Activated T-helper 1 cell treated with anti-CD3 and anti-CD28 coated beads, Interleukin-12 subunit alpha, Interleukin-12 subunit beta, Interleukin-2, Interleukin-4 antibody, amounts not matched to agents 30 ng/mL and 10 ng/mL and 1 ng/mL, durations not matched to agents 14 hours and 24 hours and 36 hours (primary cell): ENCODE measurements at places on chromosomes 16 and 17. TPM values are rescaled to one million over a fixed set of nuclear protein-coding genes. Genes with fewer than 3 reads are reported as not detected.

DNA sequence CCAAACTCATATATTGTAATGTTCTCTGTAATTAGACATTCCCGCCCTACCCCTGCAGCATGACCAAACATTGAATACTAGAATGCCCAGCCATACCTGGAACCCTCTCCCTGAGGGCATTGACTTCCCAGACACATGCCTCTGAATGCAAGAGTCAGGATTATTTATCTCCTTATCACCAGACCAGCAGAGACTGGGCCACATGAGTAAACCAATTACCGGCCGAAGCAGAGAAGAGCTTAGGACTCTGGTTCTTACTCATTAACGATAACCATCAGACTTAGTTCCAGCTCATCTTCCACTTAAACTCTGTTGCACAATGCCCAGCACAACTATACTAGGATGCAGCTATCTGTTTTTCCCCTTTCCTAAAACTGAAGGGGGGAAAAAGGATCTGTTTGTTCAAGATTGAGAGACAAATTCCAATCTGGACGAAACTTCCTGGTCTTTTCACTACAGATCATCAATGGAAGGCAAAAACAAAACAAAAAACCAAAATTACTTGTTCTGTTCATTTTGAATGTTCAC, 88.2 kb upstream of the CORO6 start:
- no peak for DNase-seq

KRTAP9-2 gene
- total RNA-seq = not detected in 2 replicates

- DNase-seq = no peak
Observed at GRCh38 chr17:1571341-1571704, 8.7 kb upstream of the PITPNA start.

- DNase-seq = no peak
Observed at GRCh38 chr17:72119873-72120641, 763 bp upstream of the SOX9 start.

GRCh38 chr16:75861311-75862097, 135.2 kb upstream of the CPHXL start:
- DNase-seq = no peak

MRPL10 gene
- 53.6 and 56.9 TPM in 2 replicates for total RNA-seq

DNA sequence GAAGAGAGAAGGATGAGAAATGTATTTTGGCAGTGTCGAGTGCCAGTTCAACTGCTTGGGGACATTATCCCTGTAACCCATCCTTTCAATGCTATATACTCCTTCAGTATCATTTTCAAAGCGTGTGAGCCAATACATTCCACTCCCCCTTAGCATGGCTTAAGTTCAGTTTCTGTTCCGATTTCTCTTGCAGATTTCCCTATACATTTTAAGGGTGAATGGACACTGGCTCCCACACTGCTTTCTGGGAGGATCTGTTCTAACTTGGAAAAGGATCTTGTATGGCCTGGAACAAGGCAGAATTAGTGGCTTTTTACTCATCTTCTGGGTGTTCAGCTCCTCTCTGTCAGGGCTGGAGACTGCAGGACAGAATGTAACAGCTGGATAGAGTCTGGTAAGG, 333.8 kb downstream of the HAPSTR1 start:
- no peak for DNase-seq

ZNF205 gene
- 0.15 and 0.39 TPM in 2 replicates for total RNA-seq

DNA sequence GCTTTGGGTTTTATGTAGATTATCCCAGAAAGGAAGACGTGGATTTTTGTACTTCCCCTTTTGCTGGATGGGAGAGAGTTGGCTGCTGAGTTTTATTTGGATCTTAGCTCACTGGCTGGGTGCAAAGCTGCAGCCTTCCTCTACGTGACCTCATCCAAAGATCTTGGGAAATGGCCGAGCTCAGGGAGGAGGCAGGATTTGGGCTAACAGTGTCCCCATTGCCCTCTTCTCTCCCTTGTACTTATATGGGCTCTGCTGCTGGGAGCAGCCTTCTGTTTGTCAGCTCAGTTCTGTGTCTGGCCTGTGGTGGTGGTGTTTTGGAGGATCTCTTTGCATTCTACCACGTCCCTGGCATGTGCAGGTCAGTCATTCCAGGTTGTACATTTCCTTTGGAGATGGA, 2.0 kb downstream of the AOC3 start:
- no peak for DNase-seq

GRCh38 chr16:11320170-11320569, 25.1 kb upstream of the RMI2 start:
- no peak for DNase-seq

DNA sequence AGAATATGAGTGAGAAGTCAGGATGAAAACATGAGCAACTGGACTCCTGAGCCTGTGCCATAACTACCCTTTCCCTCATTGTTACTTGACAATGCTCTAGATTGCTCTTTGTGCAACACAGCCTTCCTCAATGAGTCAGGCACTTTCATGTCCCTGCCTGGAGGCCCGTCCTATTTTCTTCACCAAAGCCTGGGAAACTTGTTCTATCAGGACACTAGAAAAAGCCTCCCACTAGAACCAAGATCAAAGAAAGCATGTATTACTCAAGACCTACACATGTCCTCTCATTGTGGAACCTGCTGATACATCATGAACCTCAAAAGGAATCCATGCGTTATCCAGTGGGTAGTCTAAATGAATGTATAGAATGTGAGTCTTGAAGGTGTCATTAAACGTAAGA, 624.5 kb downstream of the TOX3 start:
- DNase-seq = no peak

GRCh38 chr17:59154721-59155438, at the start of gene SKA2:
TSS of gene SKA2 (minus strand) at chr17:59155186. CDS start at chr17:59155163, 23 bp downstream.
- DNase-seq = peak; percentile 98

NCOR1 gene
- total RNA-seq = 123 and 131 TPM in 2 replicates

DNA sequence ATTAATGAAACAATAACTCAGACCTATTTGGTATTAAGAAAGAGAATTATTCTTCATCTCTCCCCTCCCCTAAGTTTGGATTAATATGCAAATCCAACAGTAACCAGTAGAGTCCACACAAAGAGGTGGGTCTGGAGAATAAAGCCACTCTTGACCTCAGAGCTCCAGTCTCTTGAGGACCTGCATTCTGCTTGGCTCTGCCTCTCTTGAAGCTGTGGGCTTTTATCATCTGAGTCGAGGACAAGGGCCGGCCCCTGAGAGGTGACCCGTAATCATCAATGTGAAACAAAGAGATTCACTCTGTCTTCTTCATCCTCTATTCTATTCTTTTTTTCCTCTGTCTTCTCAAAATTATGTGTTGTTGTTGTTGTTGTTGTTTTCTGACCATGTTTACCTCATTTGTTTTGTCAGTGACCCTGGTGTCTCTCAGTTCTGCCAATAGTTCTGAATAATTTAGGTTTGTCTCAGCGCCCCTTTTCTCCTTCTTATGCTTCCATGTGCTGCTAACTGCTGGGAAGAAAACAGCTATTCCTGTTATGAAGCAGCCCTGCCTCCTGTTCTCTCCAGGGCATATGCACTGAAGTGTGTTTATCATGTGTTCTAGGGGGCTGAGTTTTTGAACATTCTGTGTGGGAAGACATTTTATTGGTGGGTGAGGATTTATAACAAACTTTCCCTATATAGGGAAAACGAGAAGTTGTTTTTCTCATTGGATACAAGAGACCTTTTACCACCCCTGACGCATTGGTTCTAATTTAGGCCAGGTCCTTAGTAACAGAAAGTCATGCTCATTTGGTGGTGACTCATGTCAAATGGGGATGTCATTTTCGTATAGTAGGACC, 135.8 kb downstream of the TRIM37 start:
- no peak for DNase-seq

- DNase-seq = no peak
Observed at GRCh38 chr17:61452301-61453290, at the start of gene TBX4. TSS of gene TBX4 (plus strand) at chr17:61452422. CDS start at chr17:61456491, 4,069 bp downstream.

CACNG5 gene
- total RNA-seq = not detected in 2 replicates

PAFAH1B1 gene
- total RNA-seq = 167 TPM in 2 replicates

SDK2 gene
- 0.27 and 0.44 TPM in 2 replicates for total RNA-seq

DNA sequence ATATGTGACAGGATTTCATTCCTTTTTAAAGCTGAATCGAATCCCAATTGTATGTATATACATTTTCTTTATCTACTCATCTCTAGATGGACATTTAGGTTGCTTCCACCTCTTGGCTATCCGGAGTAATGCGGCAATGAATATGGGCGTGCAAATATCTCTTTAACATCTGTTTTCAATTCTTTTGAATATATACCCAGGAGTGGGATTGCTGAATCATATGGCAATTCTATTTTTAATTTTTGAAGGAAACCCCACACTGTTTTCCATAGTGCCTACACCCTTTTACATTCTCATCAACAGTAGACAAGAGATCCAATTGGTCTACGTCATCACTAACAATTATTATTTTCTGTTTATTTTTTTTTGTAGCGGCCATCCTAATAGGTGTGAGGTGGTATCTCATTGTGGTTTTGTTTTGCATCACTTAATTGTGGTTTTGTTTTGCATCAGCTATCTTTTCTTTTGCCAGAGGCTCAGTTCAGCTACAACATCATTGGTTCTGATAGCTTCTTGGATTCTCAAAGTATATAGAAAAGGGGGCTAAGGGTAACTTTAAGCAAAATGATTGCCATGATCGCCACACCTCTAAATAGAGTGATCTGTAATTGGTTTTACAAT, 25.6 kb upstream of the MAP2K6 start:
- DNase-seq = no peak

- no peak for DNase-seq
Observed at GRCh38 chr16:1429012-1429411, 1.9 kb upstream of the PERCC1 start.

DNA sequence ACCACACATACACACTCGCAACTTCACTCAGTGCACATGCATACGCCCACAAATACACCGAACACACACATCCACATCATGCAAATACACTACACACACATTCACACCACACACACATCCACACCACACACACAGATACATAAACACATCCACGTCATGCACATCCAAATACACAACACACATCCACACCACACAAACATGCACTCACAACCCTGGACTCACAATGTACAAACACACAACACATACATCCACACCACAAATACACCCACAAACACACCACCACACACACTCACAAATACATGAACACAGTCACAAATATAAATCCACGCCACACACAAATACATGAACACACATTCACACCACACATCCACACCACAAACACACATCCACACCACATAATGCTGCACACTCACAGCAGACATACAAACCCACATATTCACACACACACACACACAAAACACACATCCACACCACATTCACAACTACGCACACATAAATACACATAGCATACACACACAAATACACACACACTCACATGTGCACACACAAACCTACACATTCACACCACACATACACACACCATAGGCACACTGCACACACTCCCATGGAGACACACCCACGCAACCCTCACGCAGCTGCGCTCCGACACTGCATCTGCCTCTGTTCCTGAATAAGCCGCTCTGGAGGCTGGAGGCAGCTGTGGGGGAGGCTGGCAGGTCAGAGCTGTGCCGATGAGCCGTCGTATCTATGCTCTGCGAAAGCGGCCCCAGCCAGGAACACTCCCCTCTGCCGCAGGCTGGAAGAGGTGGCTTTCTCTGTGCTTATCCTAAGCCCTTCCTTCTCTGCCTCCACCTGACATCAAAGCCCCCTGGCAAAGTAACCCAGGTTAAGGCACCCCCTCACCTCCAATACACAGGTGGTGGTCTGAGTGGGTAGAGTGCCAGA, 141.8 kb downstream of the GRIN2A start:
- DNase-seq = no peak

- no peak for DNase-seq
Observed at GRCh38 chr17:52157603-52158449, 688 bp downstream of the CA10 start.

GRCh38 chr16:85566561-85567100, 46.5 kb upstream of the GSE1 start:
- DNase-seq = no peak

GRCh38 chr16:67883872-67884261, 818 bp upstream of the NRN1L start:
- DNase-seq = peak; percentile 56

TAT gene
- total RNA-seq = not detected in 2 replicates

GRCh38 chr16:678858-679813, 1.1 kb upstream of the STUB1 start:
- peak; percentile 40 for DNase-seq

DNA sequence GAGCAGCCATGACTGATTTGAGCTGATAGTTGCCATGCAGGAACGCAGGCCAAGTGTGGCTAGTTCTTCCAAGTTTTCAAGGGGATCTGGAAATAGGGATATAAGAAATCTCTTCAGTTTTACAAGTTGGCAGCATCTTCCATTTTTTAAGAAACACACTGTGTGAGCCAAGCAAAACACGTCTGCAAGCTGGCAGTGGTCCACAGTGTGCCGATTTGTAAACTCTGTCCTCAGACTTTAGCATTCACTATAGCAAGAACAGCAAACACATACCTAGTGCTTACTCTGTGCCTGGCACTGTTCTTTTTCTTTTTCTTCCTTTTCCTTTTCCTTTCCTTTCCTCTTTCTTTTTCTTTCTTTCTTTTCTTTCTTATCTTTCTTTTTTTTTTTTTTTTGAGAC, 2.9 kb downstream of the ORAI3 start:
- DNase-seq = no peak

- no peak for DNase-seq
Observed at GRCh38 chr17:66416207-66416940, 114.0 kb downstream of the PRKCA start.

DNA sequence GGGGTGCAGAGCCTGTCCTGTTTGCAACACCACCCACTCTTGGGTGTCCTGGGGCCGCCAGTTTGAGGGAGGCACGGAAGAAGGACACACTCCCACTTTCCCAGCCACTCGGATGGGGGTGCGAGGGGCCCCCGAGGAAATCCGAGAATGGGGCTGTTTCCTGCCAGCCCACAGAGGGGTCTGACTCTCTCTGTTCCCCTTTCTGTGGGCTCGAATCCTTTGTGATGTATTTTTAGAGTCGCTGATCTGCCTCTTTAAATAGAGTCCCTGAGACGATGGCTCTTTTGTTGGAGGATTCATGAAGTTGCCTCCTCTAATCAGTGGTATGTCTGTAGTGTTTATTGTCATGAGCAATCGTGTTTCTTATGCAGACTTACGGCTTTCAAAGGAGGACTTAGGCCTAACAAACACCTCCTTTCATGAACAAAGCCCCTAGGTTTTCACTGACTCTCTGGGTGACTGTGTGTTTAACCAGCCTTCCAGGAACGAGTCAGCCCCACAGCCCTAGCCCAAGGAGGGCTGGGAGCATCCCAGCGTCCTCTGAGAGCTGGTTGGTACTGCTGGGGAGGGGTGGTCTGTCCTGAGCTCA, 29.1 kb downstream of the CIBAR2 start:
- DNase-seq = no peak

- no peak for DNase-seq
Observed at GRCh38 chr17:79926142-79926604, 86.9 kb upstream of the CBX4 start.

GRCh38 chr16:20859229-20859628, 40.9 kb downstream of the DCUN1D3 start:
- no peak for DNase-seq

DNA sequence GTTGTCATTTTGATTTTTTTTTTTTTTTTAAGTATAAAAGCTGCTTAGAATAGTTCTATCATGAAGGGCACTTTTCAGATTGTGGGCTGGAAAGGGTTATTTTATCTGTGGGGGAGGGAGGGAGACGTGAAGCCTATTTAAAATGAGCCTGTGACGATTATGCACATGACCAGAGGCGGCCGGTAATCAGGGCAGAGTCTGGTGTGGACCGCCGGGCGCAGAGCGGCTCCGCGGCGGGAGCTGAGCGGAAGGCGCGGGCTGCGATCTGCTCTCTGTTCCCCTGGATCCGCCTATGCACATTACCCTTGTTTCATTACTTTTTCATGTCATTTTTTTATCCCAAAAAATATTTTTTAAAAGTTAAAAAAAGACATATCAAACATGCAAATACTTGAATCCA, 23.5 kb downstream of the TMC6 start:
- no peak for DNase-seq

- DNase-seq = no peak
Observed at GRCh38 chr17:77087650-77088454, 52.9 kb upstream of the SEC14L1 start.
